ENCODE measurements at places on chromosomes 3 and 15.

DNA sequence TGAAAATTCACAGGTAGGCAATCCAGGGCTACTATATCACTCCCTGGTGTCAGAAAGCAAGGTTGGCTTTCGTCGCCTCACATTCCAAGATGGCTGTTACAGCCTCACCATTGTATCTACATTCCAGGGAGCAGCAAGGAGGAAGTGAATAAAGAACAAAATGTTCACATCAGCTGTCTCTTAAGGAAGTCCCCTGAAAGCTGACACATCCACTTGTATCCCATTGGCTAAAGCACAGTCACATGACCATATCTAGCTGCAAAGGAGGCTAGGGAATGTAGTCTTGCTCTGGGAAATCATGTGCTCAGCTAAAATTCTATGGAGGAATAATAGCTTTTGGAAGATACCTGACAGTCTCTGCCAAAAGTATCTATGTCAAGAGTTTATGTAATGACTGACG lies 12.8 kb upstream of the GATA2 start:
- no peak for DNase-seq

GRCh38 chr3:133540896-133541674 lies 32.4 kb upstream of the CDV3 start:
- DNase-seq: no peak

DNA sequence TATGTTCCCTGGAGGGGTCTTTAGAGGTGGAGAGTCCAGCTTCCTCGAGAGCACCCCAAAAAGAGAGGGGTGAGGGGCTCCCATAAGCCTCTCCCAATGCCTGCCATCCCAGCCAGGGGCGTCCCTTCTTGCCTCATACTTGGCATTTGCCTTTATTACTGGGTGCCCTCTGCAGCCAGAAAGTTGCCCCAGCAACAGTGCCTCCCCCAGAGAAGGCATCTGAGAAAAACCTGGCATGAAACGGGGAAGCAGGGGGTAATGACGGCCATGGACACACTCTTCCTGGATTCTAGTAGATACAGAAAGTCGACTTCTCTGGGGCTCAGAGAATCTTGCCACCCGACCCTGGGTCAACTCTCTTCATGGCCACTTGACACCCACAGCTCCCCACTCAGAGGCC lies 90.1 kb downstream of the PCSK6 start:
- DNase-seq: no peak

DNA sequence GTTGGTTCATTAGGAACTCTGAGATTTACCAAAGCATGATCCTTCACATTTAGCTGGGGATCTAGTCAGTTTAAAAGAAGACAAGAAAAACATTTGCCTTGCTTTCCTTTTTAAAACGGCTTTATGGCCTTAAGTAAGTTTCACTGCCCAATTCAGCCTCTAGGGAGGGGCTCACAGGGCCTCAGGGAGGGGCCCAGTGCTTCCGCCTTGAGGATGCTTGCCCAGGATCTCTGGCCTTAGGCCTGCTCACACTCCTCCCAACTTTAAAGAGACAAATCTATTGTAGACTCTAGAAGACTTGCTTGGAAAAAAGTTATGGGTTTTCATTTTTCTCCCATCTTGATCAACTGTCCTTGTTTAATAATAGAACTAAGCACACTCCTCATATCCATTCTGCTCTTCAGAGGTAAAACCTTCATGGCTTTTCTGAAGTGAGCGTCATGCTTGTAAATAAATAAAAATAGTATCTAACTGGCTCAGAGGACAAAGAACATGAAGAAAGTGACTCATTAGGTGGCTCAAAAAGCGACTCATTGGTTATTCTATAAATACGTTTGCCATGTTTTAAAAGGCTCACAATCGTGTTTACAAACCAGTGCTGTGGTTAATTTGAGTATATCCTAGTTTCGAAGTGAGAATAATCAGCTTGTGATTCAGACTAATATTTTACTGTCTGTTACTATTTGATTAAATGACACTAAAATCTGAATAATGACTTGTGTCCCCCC lies 13.7 kb downstream of the PDHB start:
- DNase-seq: no peak

GRCh38 chr3:66497985-66498671 lies 2.7 kb downstream of the LRIG1 start:
- no peak for DNase-seq

GRCh38 chr15:57485869-57486268 lies 105.8 kb upstream of the MYZAP start:
- no peak for DNase-seq

GRCh38 chr3:129723558-129724324 lies 117.3 kb upstream of the PLXND1 start:
- no peak for DNase-seq

DNA sequence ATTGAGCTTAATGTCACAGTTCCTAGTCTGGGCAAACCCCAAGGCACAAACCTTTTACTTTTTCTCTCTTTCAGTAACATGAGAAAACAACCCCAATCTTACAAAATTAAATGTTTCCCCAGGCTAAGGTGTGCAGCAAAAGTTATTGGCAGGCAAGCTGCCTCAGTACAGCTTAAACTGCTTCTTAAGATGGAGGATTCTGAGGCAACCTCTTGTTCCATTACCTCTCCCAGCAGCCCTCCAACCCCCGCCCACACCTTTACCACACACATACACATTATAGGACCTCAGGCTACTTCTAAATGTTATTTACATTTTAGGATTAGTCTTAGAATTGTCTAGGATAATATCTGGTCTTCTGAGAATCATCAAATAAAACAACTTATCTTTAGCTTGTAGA lies 22.3 kb upstream of the CBLB start:
- DNase-seq: no peak

DNA sequence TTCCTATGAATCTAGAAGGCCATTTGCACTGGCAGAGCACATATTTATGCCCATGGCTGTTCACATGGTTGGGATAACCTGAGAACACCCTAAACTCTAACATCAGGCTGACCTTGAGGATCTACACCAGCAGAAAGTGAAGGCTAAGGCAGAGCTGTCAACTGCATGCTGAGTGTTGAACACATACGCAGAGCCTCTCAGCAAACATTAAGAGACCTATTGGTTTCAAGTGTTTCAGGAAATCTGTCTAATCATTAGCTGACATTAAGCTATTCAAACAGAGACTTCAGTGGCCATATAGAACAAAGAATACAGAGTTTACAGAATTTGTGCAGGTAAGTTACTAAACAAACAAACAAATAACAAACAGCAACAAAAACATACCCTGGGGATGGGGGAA lies 16.1 kb upstream of the SEC61A1 start:
- no peak for DNase-seq

DNA sequence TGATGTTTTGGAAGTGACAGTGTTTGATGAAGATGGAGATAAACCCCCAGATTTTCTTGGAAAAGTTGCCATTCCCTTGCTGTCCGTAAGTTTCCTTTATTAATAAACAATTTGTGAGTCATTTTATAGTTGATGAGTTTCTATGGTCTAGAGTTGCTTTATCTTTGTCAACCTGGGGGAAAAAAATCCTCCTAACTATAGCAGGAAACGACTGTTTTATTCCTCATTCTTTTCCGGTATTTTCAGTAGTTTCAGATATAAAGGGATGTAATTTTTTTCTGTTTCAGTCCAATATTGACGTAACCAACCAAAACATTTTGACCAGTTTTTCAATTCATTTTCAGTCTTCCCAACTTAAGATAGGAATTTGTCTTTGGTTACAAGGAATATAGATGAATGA lies 154.1 kb downstream of the MCTP2 start:
- DNase-seq: no peak

DNA sequence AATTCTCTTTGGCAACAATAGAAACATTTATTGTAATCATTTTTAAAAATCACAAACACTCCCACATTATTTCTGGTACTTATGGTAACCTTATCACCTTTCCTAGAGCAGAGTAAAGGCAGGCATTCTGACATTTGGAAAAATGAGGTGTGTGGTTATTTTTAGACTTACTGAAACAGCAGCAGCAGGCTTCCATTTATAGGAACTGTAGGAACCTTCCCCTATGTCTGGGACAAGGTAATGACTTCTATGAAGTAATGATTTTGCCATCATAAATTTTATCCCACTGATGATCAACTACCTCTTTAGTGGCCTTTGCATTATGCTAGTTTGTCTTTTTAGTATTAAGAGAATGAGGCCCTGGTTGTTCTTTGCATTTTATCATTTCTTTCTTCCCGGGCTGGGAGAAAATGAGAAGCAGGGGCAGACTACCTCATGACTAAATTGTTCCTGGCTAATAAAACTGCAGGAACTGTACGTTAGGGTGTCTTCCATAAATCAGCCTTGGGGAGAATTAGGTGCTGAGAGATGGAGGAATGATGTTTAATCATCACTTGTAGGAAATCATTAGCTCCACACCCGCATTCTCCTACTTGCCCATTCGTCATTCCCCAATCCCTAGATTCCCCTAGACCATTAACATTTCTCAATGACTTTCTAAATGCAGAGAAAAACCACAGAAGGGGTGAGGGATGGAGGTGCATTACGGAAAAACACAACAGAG lies 680.3 kb downstream of the AGBL1 start:
- DNase-seq: no peak

DNA sequence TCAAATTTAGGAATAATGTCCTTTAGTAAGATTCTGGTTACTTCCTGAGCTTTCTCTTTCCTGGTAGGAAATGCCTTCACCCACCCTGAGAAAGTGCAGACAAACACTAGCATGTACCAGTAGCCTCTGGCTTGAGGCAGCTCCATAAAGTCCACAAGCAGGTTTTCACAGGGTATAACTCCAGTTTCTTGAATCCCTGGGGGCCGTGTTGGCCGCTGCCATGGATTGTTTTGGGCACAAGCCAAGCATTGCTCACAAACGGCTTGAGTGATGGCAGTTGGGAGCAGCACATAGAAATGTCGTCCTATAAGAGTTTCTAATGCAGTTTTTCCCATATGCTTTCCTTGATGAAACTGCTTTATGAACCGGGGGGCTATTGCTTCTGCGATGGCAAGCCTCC lies 164.1 kb downstream of the STXBP5L start:
- DNase-seq: no peak

DNA sequence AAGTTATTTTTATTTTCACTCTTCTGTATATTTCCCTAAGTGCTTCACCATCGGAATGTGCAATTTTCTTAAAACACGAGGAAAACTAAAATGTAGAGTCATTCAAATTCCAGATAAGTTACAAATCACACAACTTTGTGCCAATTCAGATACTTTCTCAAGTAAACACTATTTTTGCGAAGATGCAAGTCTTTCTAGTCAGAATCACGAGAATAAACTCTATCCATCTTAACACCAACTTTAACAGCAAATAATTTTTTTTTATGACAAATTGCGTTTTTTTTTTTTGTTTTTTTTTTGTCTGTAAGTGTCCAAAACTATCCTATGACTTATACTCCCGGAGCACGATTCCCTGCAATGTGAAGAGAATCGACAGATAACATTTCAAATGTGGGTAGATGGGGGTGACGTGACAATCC lies 1.3 kb downstream of the STAG1 start:
- no peak for DNase-seq

- no peak for DNase-seq
These were observed 74.0 kb upstream of the PHLDB2 start for GRCh38 chr3:111785034-111785433.

- DNase-seq: no peak
These were observed 88.6 kb downstream of the SLCO3A1 start for GRCh38 chr15:91941871-91942658.

DNA sequence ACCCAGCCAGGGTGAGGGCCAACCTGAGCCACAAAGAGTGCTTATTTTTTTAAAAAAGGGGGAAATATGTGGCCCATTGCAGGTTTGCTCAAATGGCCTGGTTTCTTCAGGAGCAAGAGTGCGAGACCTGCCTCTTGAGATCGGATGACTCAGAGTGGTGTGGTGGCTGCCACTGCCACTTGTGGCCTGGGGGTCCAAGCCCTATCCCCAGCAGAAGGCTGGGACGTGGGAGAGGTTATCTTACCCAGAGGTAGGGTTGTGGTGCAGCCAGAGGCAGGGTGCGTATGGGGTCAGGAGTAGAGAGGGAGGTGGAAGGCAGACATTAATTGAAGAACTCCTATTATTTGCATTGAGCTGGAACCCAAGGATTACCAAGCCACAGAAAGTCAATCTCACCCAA lies 83.2 kb upstream of the SMAD3 start:
- DNase-seq: no peak

DNA sequence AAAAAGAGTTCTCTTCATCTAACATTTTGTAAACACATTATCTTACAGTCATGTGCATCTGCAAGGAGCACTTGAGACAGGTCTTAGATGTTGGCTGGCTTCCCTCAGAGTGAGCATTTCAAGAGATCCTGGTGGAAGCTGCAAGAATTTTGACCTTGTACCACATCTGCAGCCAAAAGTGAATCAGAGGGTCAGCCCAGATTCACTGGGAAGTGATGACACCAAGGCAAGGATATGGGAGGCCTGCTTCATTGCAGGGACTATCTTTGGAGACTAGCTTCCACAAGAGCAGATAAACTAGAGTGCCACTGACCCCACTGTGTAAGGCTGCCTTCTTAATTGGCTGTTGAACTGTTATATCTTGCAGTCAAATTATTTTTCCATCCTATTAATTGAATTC lies 21.3 kb upstream of the GADL1 start:
- no peak for DNase-seq

DNA sequence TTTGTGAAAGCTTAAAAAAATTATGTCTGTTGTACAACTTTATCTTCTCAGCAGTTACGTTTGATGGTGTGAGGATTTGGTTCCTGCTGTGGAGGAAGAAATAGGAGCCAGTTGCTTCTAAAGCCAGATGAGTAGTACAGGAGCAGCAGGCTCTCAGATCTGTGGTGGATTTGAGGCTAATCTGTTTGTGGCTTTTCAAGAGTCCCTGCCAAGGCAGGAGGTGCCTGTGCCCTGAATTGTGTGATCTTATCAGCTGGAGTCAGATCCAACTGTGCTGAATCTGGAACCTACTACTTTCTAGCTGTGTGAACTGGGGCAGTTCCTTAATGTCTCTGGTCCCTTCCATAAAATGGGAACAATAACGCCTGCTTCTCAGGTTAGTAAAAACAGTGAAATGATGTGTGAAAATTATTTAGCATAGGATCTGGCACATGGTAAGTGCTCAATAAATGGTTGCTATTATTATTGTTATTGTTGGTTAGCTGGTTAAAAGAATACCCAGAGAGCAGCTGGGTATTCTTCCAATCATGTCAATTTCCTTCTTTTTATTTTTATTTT lies 7.7 kb downstream of the CLDN11 start:
- no peak for DNase-seq

DNA sequence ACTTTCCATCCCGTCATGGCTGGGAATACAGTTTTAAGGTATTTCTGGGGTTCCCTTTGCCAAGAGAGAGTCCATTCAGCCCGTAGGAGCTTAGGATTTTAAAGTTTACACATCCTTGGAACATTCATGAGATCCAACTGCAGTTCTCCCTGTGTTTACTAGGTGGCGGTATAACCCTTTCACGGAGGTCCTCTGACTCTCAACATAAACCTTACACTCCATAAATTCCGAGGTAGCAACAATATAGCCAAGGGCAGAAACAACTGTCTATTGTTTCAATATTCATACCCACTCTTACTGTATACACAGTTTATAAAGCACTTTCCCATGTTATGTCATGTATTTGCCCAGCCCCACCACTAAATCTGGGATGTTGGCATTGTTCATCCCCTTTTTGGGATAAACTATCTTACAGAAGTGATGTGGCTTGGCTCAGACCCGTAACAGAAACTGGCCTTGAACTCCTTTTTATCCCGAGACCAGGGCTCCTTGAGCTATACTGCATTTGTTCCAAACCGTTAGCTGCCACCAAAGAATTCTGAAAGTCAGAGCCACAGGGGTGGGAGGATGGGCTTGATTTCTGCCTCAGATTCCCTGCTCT lies 69.2 kb upstream of the COL6A5 start:
- DNase-seq: no peak
